ENCODE measurements at places on chromosomes 1 and 21. TPM values are rescaled to one million over a fixed set of nuclear protein-coding genes. Genes with fewer than 3 reads are reported as not detected.

The CD160 gene
- total RNA-seq = not detected

The ADORA3 gene
- 0.16 TPM for total RNA-seq

The DIP2A gene
- total RNA-seq = 23.6 TPM

The TRAF3IP3 gene
- not detected for total RNA-seq

The SPATA21 gene
- not detected for total RNA-seq

The SYT14 gene
- total RNA-seq = 0.32 TPM

The LCE1A gene
- total RNA-seq = not detected

The ERG gene
- 39.3 TPM for total RNA-seq

The CD1B gene
- total RNA-seq = not detected

The GBP4 gene
- total RNA-seq = 24.8 TPM

The DNTTIP2 gene
- total RNA-seq = 27.3 TPM

The TNNI3K gene
- not detected for total RNA-seq

The HPDL gene
- 1.5 TPM for total RNA-seq

The LCE1F gene
- total RNA-seq = not detected

The C8A gene
- not detected for total RNA-seq

The DENND4B gene
- 9.1 TPM for total RNA-seq

The CLDN17 gene
- not detected for total RNA-seq

The B3GALT2 gene
- 0.65 TPM for total RNA-seq

The TSACC gene
- 0.32 TPM for total RNA-seq

The KIAA1614 gene
- 3.8 TPM for total RNA-seq

The HRNR gene
- not detected for total RNA-seq
